ENCODE measurements at places on chromosomes 7 and 10.

GRCh38 chr10:69960988-69961880 is 91.4 kb upstream of the MACROH2A2 start:
- no peak for DNase-seq

- DNase-seq, result no peak
Observed at GRCh38 chr10:71045204-71045809, 156.9 kb upstream of the PCBD1 start.

- no peak for DNase-seq
Observed at GRCh38 chr7:131873581-131873980, 317.2 kb upstream of the PODXL start.

DNA sequence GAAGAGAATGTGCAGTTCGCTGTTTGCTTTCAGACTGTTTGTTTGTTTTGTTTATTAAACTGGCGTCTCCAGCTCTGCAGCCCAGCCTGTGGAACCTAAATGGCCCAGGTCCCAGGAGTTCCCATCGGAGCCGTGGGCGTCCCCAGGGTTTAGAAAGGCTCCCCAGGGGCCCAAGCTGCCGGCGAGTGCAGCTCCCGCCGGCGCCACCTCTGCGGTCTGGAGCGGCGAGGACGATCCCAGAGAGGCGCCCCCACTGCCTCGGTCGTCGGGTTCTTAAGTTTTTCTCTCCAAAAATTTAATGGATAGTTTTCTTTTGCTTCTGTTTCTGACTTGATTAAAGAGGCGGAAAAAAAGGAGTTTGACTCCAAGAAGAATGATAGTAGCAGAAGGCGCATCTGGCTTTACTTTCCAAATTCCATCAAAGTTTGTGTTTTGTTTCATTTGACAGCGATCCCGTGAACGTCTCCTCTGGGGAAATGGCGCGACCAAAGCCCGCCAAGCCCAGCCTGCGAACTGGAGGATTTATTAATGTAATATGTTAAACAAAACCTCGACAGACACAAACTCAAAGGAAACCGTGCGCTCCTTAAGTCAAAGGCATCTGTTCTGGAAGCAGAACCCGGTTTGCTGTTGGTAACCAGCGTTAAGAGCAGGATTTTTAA is 718 bp upstream of the FZD1 start:
- DNase-seq, result no peak

- no peak for DNase-seq
Observed at GRCh38 chr7:65946904-65947303, 35.1 kb downstream of the GUSB start.

DNA sequence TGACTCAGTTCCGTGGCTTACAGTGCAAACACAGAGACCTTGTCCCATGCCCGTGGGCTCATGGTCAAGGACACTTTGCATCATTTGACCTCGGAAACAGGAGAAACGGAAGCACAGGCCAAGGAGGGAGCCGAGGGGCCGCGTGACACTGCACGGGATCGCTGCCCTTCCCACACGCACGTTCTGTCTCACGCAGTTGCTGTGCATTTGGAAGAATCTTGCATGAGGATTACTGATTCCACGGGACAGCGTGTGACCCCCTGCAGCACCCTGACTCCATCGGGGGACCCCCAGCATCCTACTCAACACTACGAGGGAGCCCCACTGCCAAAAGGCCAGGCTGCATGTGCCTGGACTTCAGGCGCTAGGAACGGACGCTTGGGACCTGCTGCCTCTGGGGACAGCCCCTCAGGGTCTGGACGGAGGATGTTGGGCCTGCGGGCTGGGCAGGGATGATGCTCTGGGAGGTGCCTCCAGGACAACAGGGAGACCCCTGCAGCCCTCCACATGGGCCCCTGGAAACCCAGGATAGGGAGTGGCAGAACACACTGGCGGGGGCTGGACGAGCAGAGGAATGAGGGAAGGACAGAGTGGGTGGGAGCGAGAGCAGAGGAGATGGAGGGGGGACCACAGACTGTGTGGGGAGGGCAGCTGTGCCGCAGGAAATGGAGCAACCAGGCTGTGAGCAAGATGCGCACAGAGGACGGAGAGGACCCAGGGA is 222.2 kb downstream of the DNAJB6 start:
- no peak for DNase-seq

DNA sequence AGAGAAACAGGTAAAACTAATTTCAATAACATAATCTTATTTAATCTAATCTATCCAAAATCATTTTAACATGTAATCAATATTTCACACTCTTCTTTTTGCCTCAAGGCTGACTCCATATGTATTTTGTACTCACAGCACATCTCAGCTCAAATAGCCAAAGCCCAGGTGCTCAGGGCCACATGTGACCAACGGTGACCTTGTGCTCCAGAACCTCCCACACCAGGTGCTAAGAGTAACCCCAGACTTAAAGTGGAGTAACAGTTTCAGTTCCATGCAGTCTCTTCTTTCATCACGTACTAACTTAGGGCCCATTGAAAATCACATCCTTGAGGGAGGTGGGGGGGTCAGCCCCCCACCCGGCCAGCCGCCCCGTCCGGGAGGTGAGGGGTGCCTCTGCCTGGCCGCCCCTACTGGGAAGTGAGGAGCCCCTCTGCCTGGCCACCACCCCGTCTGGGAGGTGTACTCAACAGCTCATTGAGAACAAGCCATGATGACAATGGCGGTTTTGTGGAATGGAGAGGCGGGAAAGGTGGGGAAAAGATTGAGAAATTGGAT is 47.3 kb downstream of the NCAPG2 start:
- DNase-seq, result no peak

DNA sequence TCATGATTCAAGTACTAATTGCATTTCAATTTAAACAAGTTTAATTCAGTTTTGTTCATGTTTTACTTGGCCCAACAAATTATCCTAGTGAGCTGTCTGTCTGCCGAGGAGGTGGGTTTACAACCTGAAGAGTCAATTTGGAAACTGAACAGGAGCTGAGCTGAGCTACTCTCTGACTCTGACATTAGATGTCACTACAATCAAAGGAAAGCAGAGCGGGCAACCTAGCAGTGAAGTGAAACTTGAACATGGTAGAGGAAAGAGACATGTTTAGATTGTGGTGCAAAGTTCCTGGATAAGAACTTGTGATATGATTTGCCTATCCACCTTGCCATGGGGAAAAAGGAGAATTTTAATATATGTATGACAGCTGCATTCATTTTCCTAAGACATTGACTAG is 9.6 kb upstream of the AGR3 start:
- DNase-seq, result no peak

GRCh38 chr10:101967713-101968112 is 88.3 kb downstream of the ARMH3 start:
- DNase-seq, result no peak

DNA sequence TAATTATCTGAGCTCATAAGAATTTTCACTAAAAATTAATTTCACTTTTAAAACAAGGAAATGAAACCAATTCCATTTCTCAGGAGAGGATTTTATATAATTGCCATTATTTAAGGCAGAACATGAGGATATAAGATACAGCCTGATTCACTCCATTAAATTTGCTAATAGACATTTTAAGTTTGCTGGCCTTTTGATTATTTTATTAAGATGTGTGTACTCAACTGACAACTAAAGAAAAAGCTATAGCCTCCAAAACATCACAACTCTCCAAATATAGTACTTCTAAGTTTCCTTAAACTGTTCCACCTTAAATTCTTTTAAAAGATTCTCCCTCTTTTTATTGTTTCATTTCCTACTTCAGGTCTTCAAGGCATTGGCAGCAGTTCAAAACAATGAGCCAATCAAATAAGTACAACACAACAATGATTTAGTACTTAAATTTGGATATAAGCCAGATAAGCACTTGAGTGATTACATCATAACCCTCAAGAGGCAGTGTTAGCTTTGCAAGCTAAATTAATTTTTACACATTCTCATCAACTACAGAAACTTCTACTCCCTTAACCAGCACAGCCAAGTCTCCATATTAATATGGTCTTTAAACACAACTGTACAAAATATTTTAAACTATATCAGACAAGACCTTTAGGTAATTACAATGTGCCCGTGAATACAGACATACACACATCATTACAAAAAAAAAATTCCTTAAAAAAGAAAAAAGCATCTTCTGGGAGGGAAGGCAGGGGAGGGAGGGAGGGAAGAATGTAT is 121.8 kb downstream of the KMT2C start:
- DNase-seq, result no peak

DNA sequence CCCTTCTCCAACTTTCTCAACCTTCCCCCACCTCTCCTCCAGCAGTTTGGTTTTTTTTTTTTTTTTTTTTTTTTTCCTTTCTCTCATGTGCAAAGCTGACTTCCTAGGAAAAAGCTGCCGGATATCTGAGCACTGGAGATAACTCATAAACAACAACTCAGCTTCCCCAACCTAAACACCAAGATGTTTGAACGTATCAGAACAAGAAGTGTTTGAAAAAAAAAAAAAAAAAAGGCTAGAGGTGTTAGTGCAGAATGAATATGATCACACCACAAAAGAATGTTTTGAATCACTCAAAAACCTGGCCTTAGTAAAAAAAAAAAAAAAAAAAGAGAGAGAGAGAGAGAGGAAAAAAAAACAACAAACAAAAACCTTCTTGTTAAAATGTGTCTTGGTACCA is 11.2 kb downstream of the GATA3 start:
- no peak for DNase-seq

DNA sequence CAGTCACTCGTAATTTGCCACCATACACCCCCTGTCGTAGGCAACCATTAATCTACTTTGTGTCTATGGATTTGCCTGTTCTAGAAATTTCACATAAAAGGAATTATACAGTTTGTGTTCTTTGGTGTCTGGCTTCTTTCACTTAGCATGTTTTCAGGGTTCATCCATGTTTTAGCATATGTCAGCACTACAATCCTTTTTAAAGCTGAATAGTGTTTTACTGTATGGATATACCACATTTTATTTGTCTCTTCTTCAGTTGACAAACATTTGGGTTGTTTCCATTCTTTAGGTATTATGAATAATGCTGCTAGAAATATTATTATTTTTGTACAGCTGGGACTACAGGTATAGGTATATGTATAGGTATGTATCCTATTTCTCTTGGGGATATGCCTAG is 17.4 kb upstream of the SVIL start:
- DNase-seq, result no peak

GRCh38 chr10:109996225-109996624 is 11.6 kb upstream of the ADD3 start:
- DNase-seq, result no peak

DNA sequence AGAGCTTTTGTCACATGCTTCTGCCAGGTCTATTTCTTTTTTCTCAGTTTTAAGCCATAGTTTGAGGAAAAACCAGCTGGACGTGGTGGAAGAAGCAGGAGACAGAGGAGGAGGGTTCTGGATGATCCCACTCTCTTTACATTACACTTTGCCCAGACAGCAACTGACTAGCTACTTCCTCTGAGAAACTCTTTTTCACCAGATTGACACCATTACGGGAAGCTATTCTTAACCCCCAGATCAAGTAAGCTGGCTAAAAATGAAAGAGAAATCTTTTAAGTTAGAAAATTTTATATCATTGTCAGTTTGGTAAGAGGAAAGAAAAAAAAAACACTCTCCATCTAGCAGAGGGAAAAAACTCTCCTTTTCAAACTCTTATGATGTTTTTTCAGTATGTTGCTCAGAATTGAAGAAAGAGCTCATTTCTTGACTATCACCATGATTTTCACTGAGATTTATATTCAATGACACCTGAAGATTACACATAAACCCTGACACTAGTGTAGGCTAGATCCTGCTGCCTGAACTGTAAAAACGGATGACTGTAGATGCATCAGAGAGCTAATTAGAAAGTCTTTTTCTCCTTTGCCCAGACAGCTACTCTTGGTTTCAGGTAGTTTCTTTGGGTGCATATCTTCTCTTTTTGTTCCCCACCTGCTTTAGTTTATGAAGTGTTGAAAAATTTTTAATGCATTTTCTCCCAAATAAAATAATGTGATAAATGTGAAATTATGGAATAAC is 203.1 kb downstream of the TFEC start:
- DNase-seq, result no peak

- DNase-seq, result peak; percentile 46
Observed at GRCh38 chr7:114085592-114086501, 167.0 kb upstream of the PPP1R3A start.

DNA sequence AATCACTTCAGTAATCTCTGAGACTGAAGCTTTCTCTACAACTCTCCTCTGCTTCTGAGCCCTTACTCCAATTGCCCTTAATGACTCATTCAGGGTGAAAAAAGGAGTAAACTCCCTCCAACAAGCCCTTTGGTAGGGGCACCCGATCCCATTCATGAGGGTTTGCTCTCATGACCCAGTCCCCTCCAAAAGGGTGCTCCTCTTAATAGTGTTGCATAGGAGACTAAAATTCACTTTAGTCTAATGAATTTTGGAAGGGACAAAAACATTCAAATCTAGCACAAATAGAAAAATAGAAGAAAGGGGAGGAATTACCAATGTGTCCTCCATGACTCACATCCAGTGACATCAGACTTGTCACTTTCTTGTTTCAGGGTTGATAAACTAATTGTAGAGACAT is 66.2 kb upstream of the CCNY start:
- no peak for DNase-seq
